ENCODE measurements at places on chromosomes 2 and 18. TPM values are rescaled to one million over a fixed set of nuclear protein-coding genes. Genes with fewer than 3 reads are reported as not detected.

- DNase-seq = no peak
Observed at GRCh38 chr2:120470041-120470965, 124.4 kb downstream of the INHBB start.

DNA sequence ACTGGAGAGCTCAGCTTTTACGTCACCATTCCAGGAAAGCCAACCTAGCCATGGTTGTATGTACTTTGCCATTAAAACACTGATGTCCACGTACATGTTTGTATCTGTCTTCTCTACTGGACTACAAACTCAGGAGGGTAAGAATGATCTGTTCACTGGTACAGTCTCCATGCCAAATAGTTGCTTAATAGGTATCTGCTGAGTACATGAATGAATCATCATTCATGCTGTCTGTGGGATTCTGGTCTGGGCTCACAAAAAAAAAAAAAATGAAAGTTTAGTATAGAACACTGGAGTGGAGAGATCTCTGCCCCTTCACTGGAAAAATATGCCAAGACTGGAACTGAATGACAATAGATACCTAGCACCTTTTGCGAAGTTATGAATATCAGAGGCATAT is 102.6 kb upstream of the ITGA4 start:
- no peak for DNase-seq

DNA sequence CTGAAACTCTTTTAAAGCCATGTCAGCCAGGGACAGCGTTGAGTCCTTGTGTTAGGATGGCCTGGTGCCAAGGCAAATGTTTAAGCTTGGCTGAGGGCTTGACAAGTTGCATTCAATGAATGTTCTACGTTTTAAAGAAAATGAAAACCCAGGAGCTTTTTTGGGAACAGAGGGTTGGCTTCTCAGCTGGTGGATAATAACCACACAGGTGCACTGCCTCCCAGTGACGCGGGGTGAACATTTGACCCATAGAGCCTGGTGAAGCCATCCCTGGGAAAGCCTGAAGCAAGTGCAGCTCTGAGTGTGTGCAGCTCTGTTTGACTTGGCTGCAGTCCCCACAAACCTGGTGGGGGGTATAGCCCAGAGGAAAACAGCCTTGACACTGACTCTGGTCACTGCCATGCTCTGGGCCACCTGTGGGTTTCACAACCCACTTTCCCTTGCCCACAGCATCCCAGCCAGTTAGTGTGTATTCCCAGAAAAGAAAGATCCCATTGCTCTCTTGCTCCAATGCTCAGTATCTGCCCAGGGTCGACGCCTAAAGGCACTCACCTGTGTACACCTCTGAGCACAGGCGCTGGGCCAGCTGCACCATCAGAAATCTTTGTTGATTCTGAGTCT is 874.9 kb downstream of the RNF144A start:
- DNase-seq = no peak

DNA sequence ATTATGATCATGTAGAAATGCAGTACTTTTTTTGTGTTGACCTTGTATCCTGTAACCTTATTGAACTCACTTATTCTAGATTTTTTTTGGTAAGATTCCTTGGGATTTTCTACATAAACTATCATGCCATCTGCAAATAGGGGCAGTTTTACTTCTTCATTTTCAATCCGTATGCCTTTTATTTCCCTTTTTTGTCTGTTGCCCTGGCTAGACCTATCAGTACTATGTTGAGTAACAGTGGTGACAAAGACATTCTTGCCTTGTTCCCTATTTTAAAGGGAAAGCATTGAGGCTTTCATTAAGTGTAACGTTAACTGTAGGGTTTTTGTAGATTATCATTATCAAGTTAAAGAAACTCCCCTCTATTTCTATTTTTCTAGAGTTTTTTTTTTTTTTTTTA is 92.3 kb downstream of the LYPD1 start:
- DNase-seq = no peak

DNA sequence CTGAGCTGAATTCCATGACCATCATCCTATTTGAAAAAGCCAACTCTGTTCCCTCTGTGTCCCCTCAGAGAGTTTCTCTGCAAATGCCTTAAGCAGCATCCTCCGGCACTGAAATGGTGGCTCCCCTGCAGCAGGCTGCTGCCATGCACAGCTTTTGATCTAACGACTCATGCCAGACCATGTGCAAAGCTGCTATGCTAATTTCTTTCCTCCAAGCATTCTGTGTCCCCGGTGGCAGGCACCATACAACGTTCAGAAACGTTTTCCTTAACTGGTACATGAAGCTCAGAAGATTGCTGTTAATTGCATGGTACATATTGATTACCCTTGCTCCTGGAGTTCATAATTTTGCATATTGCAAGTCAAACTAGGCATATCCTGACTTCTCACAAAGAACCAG is 336.8 kb downstream of the RBM43 start:
- DNase-seq = no peak

The SOX11 gene
- 26.1 TPM for polyA plus RNA-seq

DNA sequence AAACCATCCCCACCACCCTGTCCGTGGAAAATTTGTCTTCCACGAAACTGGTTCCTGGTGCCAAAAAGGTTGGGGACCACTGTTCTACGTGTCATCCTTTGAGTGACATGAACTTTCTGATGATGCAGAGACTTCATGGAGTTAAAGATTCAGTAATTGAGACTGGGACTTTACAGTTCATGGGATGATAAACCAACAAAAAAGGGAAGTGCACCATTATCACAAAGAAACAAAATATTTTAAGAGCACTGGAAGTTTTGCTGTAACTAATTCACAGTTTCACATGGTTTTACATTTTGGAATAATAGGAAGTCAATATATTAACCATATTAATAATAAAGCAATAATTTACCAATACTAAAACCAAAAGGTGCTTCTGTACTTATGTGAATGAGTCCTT is 126.8 kb downstream of the AQP4 start:
- no peak for DNase-seq

GRCh38 chr2:46456789-46457188 is 22.6 kb upstream of the TMEM247 start:
- no peak for DNase-seq

The PRR30 gene
- polyA plus RNA-seq = not detected

- no peak for DNase-seq
Observed at GRCh38 chr2:135783439-135783838, 41.8 kb downstream of the UBXN4 start.

The RAX gene
- polyA plus RNA-seq = not detected
